Smooth muscle cell of trachea (primary cell): ENCODE measurements at places on chromosomes 6 and 20. TPM values are rescaled to one million over a fixed set of nuclear protein-coding genes. Genes with fewer than 3 reads are reported as not detected.

The C2 gene
- 2.8 and 13.1 TPM in 2 replicates for total RNA-seq

The TTK gene
- 2.0 and 38.5 TPM in 2 replicates for total RNA-seq

The STX11 gene
- total RNA-seq = 0.50 and 0.87 TPM in 2 replicates

The ECT2L gene
- 0.50 TPM in 1 of 2 replicates, not detected in the other for total RNA-seq

The HSF2 gene
- 28.9 and 33.3 TPM in 2 replicates for total RNA-seq

The ZSCAN16 gene
- 2.0 and 2.3 TPM in 2 replicates for total RNA-seq

The ADGB gene
- not detected in 2 replicates for total RNA-seq

The KIF25 gene
- not detected in 2 replicates for total RNA-seq

The IL17A gene
- total RNA-seq = not detected in 2 replicates

The FLRT3 gene
- total RNA-seq = 2.3 and 5.0 TPM in 2 replicates

The CYP39A1 gene
- 1.3 and 1.7 TPM in 2 replicates for total RNA-seq

The RAET1G gene
- 5.7 and 5.8 TPM in 2 replicates for total RNA-seq

The IFNGR1 gene
- total RNA-seq = 65.3 and 68.2 TPM in 2 replicates

The TNFAIP3 gene
- 3.8 and 10.6 TPM in 2 replicates for total RNA-seq

The ABHD16B gene
- total RNA-seq = not detected in 2 replicates

The SLC26A8 gene
- total RNA-seq = under 0.01 and 0.87 TPM in 2 replicates

The ANKRD6 gene
- total RNA-seq = 1.8 and 2.2 TPM in 2 replicates

The TBC1D32 gene
- 16.2 and 20.5 TPM in 2 replicates for total RNA-seq

The NHLRC1 gene
- total RNA-seq = 4.7 and 5.6 TPM in 2 replicates

The KCNB1 gene
- 0.33 TPM in 1 of 2 replicates, not detected in the other for total RNA-seq

The MRAP2 gene
- total RNA-seq = 0.50 and 1.7 TPM in 2 replicates

The XPO5 gene
- 15.4 and 22.3 TPM in 2 replicates for total RNA-seq
